ENCODE measurements at places on chromosomes 16 and 17.

GRCh38 chr16:56282451-56282850 lies 91.2 kb downstream of the GNAO1 start:
- no peak for DNase-seq

DNA sequence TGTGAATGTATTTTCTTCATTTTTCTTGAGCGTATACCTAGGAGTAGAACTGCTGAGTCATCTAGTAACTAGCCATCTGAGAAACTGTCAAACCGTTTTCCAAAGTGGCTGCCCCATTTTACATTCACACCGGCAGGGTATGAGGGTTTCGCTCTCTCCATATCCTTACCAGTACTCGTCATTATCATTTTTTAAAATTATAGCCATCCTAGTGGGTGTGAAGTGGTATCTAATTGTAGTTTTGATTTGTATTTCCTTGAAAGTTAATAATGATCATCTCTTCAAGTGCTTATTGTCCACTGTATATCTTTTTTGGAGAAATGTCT lies 6.0 kb downstream of the RNF157 start:
- DNase-seq, result no peak

DNA sequence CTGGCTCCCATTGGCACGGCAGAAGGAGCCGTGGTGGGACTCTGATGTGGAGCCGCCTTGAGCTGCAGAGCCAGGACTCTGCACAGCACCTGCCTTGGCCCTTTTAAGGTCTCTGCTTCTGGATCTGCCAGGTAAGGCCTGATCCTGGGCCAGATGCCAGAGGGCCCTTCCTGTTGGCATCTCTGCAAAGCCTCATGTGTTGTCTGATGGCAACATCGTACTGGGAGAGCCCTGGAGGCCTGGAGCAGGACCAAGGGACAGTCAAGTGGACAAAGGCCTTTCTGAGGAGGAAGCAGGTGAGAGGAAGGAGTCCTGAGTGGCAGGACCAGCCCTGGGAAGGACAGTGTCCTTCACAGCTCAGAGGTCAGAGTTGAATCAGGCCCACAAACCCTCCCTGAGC lies 26.1 kb downstream of the SOCS1 start:
- no peak for DNase-seq

DNA sequence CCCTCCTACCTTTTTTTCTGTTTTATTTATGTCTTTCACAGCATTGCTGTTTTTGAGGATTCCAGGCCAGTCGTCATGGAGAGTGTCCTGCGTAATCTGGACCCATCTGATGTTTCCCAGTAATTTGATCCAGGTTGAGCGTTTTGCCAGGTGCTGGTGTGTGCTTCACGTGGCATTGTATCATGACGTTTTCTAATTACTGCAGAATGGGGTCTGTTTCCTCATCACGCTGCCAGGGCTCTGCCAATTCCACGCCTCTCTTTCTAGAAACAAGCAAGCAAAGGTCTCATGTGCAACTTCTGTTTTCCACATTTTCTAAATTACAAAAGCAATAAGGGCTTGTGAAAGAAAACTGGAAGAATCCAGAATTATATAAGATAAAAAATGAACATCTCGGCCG lies 28.3 kb upstream of the BHLHA9 start:
- DNase-seq, result no peak

DNA sequence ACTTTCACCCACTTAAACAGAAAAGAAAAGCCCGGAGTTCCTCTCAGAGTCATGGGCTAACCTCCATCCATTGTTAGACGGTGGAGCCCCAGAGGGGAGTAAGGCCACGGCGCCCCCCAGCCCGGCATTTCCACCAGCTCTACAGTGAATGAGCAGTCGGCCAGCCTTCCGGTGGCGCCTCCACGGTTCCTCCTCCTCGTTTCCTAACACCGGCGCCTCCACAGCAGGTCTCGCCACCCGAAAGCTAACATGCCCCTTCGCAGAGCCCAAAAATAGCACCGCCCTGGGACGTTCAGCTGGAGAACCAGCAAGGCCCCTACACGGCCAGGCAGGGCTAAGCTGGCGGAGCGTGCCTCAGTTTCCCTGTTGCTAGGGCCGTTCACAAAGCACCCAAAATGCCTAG lies 858 bp downstream of the MMD start:
- peak; percentile 65 for DNase-seq

DNA sequence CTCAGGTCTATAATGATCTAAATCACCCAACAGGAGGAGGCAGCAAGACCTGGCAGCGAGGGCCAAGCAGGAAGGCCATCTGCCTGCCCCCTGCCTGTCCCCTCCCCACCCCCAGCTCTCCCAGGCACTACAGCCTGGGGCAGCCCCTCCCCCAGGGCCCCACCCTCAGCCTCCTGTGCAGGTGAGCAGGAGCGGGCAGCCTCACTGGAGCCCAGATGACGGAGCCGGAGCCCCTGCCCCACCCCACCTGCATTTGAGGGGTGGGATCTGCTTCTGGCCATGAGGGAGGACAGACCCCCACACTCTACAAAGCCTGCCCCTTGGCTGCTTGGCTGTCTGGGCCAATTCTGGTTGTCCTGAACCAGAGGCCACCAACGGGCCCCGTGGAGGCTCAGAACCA lies 12.4 kb upstream of the BAHCC1 start:
- DNase-seq, result no peak

DNA sequence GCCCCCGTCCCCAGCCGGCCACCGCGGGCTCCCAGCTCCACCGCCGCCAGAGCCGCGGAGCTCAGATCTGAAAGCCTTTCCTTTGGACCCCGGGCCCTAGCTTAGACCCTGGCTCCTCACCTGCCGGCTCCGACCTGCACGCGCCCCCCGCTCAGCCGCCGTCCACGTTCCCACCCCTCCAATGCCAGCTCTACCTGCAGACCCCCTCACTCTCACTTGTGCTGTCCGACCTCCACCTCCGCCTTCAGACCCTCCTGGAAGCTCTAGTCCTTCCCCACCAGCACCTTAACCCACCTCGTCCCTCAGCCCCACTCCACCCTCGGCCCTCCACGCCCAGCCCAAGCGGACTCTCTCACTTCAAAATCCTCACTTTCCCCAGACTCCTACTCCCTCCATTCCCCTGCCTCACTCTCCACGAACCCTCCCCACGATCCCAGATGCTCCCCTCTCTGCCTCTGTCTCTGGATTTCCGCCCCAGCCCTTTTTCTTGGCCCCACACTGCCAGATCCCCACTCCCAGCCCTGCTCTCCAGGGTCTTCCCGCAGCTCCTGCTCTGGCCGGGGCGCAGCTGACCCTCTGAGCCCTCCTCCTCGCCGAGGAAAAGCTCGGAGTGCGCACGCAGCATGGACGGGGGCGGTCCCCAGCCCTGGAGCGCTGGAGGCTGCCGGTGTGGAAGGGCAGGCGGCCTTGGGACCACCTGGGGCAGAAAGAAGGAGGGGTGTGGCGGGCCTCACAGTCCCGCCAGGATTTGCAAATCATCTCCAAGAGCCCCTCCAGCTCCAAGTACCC lies at the start of gene TMEM114:
Gene TMEM114, minus strand, starts transcription at position 612 of the 789 bp plus-strand sequence. CDS start 673 bp downstream, outside the sequence.
- no peak for DNase-seq

DNA sequence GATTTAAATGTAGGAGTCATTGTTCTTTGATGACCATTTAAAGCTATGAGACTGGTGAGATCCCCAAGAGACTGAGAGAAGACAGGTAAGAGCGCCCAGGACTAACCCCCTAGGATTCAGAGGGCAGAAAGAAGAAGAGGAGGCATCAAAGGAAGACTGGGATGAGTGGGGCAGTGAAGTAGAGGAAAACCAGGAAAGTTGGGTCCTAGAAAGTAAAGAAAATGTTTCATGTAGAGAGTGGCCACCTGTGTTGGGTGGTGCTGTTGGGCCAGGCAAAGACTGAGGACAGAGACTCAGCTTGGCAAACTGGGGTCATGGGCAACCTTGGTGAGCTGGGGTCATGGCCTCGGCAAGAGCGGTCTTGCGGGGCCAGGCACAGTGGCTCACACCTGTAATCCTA lies 1.3 kb upstream of the HAP1 start:
- DNase-seq, result no peak

GRCh38 chr17:8922451-8922850 lies 43.1 kb downstream of the PIK3R5 start:
- DNase-seq, result no peak

- DNase-seq, result no peak
These were observed 8.0 kb upstream of the MYH2 start for GRCh38 chr17:10557422-10557821.

- peak; percentile 77 for DNase-seq
These were observed 30.6 kb downstream of the CDRT15 start for GRCh38 chr17:14205992-14206461.

- no peak for DNase-seq
These were observed 938 bp downstream of the NCOR1 start for GRCh38 chr17:16214190-16215001.

Data from activated naive CD4-positive, alpha-beta T cell treated with anti-CD3 and anti-CD28 coated beads, Interleukin-2, amount 10 ng/mL, durations not matched to agents 7 days and 5 days (primary cell).